CD4-positive, alpha-beta T cell treated with Interleukin-12 subunit alpha and Interleukin-12 subunit beta, for 1 hour (primary cell): ENCODE measurements at places on chromosomes 3 and 15.

GRCh38 chr3:188875413-188875812 is 296.4 kb upstream of the TPRG1 start:
- no peak for DNase-seq

DNA sequence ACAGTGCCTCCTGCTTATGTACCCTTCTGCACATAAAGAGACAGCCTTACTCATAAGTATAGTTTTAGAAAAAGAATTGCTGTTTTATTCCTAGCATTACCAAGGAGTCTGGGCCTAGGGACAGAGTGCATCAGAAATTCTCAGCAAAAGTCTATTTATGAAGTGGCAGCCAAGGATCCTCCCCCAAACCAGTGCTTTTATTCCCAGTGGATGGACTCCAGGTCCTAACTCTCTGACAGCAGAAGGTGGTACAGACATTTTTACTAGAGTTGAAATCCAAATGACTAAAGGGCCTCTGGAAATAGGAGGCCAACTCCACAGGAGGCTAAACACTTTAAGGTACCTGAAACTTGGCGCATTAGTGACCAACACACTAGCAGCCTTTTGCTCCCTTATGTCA is 407.2 kb upstream of the TPRG1 start:
- no peak for DNase-seq

- DNase-seq = no peak
These were observed 18.8 kb upstream of the PLXND1 start for GRCh38 chr3:129625072-129625874.

GRCh38 chr3:133535971-133536881 is 37.3 kb upstream of the CDV3 start:
- no peak for DNase-seq

- no peak for DNase-seq
These were observed 9.1 kb downstream of the MESP2 start for GRCh38 chr15:89785064-89785773.

GRCh38 chr15:70976851-70977250 is 84.2 kb downstream of the LRRC49 start:
- no peak for DNase-seq

- peak; percentile 51 for DNase-seq
These were observed 763 bp downstream of the GOLGB1 start for GRCh38 chr3:121748680-121749275.

DNA sequence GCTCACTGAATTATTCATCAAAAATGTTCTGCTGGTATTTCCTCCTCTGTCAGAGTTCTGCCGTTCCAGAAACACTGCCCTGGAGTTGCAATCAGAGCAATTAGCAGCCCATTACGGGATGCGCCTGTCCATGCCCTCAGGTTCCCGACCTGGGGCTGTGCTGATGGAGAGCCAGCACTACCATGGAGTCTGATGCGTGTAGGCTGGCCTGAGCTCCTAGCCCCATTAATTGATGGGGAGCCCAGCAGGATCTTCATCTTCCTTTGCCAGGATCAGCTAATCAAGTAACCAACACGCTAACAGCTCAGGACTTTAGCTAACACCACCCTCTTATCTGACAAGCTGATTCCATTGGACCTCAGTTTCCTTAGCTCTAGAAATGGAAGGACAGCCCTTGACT is 164.2 kb downstream of the ABHD5 start:
- no peak for DNase-seq

- no peak for DNase-seq
These were observed 97.3 kb downstream of the XXYLT1 start for GRCh38 chr3:195173657-195174056.

- no peak for DNase-seq
These were observed 31.9 kb downstream of the AGTR1 start for GRCh38 chr3:148729476-148730055.

DNA sequence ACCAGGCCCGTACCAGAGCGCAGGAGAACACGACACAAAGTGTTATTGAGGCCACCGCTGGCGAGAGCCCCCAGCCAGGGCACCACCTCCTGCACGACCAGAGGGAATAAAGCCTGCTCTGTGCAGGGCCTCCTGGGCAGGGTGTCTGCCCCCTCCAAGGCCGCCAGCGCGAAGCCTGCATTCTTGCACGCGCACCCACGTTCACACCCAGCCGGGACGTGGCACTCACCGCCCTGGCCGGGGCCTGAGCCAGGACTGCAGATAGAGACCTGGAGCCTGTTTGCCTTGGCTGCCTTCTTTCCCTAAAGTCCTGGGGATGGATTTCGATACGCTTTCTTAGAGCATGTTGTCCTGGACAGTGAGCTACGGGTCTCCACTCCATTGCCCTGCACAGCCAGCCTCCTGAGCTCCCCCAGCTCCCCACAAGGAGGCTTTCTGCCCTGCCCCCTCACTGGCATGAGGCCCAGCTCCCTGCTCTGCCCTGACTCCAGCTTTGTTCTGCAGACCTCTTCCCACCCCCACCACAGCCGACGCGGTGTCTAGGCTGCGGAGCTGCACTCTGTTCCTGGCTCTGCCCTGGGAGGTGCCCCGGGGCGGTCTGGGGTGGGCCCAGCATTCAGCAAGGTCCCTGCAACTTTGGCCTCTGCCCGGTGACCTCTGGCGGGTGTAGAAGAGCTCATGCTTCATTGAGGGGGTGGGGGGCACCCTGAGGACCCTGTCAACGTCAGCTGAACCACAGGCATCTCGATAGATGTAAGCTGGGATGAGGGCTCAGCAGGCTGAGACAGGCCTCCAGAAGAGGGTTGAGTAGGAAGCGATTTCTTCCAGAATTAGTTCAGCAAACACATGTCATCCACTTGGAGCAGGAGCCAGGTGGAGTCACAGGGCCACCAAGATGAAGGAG is 145.0 kb downstream of the LRRK1 start:
- DNase-seq = no peak

- DNase-seq = peak; percentile 20
These were observed 244.5 kb downstream of the CD47 start for GRCh38 chr3:107846279-107846852.
